ENCODE measurements at places on chromosomes 12 and 14.

- DNase-seq = no peak
These were observed 150.1 kb downstream of the NTF3 start for GRCh38 chr12:5582018-5582417.

- no peak for DNase-seq
These were observed 3.0 kb downstream of the GAS2L3 start for GRCh38 chr12:100576331-100577036.

DNA sequence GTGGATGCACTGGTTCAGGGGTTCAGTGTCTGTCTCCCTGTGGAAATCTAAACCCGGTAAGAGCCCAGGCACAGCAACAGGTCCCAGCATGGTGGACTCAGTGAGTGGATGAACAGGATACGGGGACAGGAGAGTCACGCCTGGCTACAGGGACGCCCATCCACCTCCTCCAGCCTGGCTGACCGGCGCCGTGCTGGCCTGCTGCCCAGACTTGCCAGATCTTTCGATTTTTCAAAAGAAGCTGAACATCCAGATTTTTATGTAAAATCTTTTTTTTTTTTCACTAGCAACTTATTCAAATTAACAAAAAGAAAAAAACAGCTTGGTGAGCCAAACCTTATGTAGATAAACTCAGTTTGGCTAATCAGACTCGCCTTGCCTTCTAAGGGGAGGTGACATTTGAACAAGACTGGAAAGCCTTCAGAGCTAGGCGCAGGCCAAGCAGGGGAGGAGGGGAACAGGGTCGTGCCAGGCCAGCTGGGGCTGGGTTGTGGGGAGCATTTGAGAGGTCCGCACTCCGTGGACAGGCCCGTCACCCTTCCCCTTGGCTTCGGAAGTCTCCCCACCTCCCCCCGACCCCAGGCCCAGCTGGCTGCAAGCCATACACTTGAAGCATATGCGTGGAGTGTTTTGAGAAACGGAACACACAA lies 87.8 kb upstream of the NCOR2 start:
- DNase-seq = no peak

DNA sequence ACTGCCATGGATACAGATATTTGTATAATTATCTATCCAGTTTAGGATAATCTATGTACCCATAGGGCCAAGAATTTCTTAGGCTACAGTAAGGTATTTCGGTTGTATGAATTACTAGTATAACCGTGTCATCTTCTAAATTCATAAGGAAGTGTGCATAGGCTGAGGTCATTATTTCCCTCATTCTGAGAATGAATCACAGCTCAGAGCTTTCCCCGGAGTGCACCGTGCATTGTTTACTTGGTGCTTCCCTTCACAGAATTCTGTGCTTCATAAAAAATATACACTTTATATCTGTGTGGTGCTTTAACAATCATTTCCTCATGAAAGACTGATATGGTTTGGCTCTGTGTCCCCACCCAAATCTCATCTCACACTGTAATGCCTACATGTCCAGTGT lies 514.1 kb downstream of the ETNK1 start:
- DNase-seq = no peak

GRCh38 chr14:89108608-89109007 lies 284.2 kb downstream of the TTC8 start:
- DNase-seq = no peak

DNA sequence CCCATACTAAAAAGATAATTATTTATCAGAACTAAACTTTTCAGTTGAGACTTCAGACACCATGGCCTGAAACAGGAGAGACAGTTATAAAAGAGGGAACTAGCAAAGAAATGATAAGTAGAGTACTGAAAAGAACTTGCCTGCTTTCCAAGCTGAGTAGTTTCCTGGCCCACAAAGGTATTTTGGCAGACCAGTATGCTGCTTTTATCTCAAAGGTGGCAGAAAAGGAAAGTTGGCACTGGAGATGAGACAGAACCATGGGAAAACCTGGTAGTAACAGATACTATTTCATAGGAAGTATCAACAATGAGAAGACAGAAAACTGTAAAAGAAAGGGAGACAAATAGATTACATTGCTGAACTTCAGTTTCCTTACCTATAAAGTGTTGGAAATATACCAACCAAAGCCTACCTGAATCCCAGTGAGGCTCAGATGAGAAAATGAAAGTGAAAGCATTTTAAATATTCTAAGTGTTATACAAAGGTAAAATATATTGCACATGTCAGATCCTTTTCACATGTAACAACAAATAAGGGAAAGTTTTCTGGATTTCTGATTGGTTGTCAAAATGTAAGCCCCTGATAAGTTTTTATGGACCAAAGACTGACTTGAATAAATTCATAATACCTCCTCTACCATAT lies 155.3 kb upstream of the FSCB start:
- DNase-seq = no peak

- no peak for DNase-seq
These were observed 137.6 kb downstream of the GRIN2B start for GRCh38 chr12:13843841-13844240.

DNA sequence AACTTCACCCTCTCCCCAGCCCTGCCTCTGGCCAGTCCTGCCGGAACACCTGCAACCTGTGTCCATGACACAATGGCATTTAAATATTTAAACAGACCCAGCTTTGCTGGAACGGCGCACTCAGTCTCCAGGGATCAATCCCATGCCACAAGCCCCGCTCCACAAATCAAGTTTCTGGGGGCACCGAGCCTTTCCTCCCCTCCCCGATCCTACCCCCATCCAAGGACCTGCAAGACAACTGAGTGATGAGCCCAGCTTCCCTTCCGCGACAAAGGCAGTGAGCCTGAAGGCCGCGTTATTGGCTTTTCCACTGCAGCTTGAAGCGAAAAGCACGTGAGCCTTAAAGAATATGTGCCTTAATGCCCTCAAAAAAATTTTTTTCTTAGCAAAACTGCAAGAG lies 185.7 kb downstream of the DPF3 start:
- DNase-seq = no peak

DNA sequence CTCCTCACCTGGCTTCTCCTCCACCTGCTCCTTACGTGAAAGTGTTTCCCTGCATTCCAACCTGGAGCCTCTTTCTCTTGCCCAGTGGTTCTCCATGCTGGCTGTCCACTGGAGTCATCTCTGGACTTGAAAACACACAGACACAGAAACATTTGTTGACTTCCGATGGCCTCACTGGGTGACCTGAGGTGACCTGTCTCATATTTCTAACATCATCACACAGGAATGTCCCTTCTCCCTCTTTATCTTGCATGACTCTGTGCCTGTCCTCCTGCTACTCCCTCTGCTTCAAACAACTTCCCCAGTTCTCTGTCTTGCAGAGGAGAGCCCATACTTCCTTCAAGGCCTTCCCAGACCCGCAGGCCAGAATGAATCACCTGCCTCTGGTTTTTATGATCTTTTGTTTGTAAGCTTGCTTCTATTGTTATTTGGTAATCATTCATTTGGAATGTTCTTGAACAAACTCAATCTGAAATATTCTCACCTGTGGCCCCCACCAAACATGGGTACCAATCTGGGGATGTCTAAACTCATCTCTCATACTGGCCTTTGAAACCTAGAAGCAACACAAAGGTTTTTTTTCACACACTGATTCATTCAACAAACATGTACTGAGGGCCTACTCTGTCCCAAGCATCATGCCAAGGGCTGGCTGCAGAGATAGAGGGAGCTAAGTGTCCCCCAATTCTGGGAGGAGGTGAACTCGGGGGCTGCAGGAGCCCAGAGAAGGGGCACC lies 9.7 kb upstream of the RIN3 start:
- DNase-seq = no peak

- no peak for DNase-seq
These were observed 25.4 kb upstream of the SMAGP start for GRCh38 chr12:51295651-51296050.

DNA sequence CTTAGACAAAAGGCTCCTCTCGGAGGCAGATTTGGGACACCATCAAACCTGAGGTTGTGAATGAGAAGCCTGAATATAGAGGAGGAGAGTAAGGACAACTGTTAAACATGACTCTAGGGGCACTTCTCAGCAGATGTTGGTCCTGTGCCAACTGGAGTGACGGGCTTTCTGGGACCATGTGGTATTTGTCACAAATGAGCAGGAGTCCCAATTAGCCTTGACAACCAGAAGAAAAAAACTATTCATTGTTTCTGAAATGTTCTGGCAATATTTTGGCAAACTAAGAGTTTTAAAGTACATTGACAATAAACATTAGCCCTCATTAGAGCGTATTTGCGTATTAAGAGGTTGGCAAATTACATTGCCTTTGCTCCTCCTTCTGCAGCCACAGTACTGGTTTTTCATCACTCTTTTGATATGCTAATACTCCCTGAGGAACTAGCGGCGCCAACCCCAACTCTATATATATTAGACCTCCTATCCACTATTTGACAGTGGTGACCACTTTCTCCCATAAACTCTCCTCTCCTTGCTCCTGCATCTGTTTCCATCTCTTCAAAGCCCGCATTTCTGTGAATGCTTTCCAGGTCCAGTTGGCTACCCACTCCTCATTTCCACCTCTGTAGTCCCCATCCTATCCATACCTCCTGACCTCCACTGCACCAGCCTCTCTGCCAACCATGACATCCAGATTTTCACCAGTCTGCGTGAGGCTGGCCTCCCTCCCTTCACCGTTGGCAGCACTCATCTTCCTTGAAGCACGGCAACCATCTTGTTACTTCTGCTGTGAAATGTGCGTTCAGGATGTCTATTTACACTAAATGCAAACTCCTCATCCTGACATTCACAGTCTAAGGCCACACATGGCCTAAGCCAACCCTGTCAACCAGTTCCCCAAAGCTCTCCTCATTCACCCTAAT lies 100.7 kb downstream of the ZFC3H1 start:
- no peak for DNase-seq

DNA sequence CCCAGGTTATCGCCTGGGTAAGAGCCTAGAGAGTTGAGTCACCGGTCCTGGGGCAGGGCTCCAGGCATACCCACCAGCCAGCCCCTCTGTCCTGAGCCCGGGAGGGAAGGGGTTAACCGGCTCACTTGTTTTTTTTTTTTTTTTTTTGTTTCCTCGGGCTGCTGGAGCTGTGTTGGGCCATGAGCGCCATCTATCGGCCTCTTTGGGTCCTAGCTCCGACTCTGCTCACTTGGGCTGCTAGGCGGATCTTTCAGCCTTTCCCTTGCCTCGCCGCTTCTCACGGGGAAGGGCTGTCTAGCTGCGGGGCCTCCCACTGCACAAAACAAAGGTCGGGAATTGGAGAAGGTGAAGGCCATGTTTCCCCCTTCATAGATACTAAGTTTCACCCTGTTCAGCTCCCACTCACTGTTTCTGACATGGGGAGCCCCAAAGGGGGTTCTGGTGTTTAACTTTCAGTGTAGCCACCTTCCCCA lies 2.8 kb upstream of the SMUG1 start:
- peak; percentile 62 for DNase-seq
